ENCODE measurements at places on chromosomes 3 and 15. TPM values are rescaled to one million over a fixed set of nuclear protein-coding genes. Genes with fewer than 3 reads are reported as not detected.

CD96 gene
- 2.4 TPM for total RNA-seq

ANKRD63 gene
- 5.2 TPM for total RNA-seq

CX3CR1 gene
- 3.6 TPM for total RNA-seq

GOLGA6D gene
- not detected for total RNA-seq

PLSCR2 gene
- total RNA-seq = not detected

CSPG5 gene
- total RNA-seq = 5.0 TPM

ISLR gene
- total RNA-seq = 11.5 TPM

TMOD2 gene
- total RNA-seq = 12.4 TPM

HGD gene
- total RNA-seq = 0.89 TPM

MST1R gene
- 97.4 TPM for total RNA-seq

CMC1 gene
- total RNA-seq = 11.2 TPM

SPTBN5 gene
- total RNA-seq = 7.2 TPM

NMB gene
- total RNA-seq = 13.1 TPM

CAMK1 gene
- total RNA-seq = 24.8 TPM

CRYGS gene
- total RNA-seq = 2.9 TPM

RYR3 gene
- 0.34 TPM for total RNA-seq

KLHL6 gene
- 77.5 TPM for total RNA-seq

TRIM59 gene
- total RNA-seq = 3.2 TPM

CCR3 gene
- total RNA-seq = not detected

DNA sequence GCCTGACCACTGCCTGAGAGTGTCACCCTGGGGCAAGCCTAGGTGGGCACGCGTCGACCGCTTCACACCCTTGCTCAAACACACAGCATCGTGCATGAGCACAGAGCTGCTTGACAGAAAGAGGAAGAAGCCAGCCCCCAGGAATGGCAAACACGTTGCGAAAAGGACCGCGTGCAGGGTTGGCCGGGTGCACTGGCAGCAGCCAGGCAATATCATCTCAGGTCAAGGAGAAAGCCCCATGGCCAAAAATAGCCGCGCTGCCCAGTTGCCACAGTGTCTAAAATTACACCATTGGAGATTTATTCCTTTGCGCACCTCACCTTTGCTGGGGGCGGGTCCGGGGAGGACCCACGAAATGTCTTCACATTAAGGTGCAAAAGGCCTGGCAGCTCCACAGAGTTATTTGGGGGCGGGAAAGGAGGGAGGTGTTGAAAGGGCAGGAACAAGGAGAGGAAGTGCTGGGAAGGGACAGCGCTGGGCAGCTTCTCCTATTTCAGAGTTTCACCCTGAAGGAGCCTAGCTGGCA lies 44.7 kb upstream of the NR2F2 start:
- DNase-seq = no peak

DNA sequence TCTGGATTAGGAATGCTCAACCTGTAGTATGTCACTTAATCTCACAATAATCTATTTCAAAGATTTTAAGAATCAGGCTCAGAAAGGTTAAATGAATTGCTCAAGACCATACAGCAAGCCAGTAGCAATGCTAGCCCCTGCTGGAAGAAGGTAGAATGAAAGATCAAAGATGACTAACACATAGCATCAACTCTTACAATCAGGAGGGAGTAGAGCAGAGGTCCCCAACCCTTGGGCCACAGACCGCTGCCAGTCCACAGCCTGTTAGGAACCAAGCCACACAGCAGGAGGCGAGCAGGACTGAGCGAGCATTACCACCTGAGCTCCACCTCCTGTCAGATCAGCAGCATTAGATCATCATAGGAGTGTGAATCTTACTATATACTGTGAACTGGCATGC lies 15.5 kb upstream of the GATM start:
- no peak for DNase-seq

GRCh38 chr15:29074045-29074444 lies 188.3 kb downstream of the APBA2 start:
- no peak for DNase-seq

- DNase-seq = no peak
These were observed 17.8 kb upstream of the SCAMP5 start for GRCh38 chr15:74977599-74977998.

DNA sequence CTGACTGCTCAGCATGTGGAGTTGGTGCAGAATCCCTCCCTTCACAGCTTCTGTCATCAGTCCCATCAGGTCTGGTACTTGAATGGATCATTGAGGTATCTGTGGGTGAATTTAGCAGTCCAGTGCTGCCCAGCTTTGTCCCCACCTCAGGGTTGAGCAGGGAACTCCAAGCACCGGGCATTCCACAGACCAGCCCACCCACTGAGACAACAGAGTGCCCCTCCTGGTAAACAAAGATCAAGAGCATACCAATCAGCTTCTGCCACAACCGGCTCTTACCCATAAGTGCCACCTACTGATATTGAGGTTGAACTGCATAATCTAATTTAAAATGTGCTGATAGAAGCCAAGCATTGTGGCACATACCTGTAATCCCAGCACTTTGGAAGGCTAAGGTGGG lies 57.1 kb upstream of the FXR1 start:
- no peak for DNase-seq

GRCh38 chr3:187186801-187187421 lies 10.4 kb upstream of the RTP1 start:
- DNase-seq = peak; percentile 63

- peak; percentile 76 for DNase-seq
These were observed 1.9 kb downstream of the TBC1D2B start for GRCh38 chr15:78075490-78076230.

- DNase-seq = no peak
These were observed 5.0 kb upstream of the CCR9 start for GRCh38 chr3:45881078-45882022.

DNA sequence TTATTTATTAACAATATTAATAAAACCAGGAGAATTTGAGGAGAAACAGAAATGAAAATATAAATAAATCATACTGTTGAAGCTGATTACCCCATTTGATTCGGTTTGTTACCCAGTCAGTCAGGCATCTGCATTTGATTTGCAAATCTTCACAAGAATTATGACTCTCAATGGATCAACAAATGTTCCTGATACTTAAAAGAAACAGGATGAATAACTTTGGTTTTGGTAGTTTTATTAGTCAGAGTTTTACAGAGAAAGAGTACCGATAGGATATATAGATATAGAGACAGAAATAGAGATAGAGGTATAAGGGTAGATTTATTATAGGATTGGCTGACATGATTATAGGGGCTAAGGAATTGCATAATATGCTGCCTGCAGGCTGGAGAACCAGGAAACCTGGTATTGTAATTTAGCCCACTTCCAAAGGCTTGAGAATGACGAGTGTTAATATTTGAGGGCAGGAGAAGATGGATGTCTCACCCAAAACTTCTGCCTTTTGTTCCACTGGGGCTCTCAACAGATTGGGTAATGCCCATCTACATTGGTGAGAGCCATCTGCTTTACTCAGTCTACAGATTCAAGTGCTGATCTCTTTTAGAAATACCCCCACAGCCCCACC lies 241.6 kb upstream of the COL8A1 start:
- DNase-seq = no peak

DNA sequence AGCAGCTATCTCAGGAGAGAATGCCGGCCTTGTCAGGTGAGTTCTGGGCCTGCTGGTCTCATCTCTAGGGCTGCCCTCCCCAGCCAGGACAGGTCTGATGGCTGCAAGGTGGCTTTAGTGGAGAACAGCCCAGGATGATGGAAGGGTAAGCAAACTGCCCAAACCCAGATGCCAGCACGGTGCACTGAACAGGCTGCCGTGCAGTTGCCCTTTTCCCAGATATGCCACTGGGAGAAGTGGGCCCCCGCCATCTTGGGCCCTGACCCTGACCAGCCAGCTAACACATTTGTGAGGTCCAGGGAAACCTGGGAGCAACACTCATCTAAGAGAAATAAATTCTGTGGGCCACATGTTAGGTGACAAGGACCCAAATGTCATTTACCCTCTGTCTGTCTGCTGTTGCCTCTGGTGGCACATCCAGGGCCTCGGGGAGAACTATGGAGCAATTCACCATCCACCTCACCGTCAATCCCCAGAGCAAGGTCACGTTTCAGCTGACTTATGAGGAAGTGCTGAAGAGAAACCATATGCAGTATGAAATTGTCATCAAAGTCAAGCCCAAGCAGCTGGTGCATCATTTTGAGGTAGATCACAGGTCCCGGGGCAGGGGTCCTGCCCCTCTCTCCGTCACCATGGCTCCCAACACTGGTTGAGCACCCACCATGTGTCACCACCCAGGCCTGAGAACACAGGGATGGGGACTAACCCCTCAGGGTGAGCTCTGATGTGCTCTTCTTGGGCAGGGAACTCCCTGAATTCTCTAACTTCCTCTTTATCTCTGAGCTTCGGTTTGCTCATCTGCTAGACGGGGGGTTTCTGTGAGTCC lies 1.8 kb downstream of the ITIH1 start:
- peak; percentile 29 for DNase-seq

DNA sequence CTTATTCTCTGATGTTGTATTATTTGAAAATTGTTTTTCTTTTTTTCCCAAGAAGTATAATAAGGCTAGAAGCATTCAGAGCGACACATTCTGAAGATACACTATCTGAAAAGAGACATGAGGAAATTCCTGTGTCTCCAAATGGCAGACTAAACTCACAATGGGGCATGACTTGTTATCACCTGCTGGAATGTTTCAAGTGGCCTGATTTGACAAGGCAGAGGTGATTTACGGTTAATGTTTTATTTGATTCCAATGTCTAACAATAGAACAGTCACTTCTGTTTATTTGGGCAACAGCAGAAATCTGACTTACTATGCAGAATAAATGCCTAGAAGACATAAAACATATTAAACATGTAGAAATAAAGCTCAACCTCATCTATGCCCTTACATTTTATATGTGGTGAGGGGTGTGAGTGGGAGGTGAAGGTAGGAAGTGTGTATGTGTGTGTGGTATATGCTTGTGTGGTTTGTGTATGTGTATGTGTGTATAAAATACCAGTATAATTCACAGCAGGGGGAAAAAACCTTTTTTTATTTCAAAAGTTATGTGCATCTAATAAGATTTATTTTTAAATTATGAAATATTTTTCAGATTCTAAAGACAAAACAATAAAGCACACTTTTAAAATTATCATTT lies 1051.7 kb downstream of the ROBO2 start:
- no peak for DNase-seq

- DNase-seq = no peak
These were observed 74.8 kb downstream of the NR1I2 start for GRCh38 chr3:119856695-119857094.

GRCh38 chr3:195042743-195043606 lies 228.0 kb downstream of the XXYLT1 start:
- no peak for DNase-seq

DNA sequence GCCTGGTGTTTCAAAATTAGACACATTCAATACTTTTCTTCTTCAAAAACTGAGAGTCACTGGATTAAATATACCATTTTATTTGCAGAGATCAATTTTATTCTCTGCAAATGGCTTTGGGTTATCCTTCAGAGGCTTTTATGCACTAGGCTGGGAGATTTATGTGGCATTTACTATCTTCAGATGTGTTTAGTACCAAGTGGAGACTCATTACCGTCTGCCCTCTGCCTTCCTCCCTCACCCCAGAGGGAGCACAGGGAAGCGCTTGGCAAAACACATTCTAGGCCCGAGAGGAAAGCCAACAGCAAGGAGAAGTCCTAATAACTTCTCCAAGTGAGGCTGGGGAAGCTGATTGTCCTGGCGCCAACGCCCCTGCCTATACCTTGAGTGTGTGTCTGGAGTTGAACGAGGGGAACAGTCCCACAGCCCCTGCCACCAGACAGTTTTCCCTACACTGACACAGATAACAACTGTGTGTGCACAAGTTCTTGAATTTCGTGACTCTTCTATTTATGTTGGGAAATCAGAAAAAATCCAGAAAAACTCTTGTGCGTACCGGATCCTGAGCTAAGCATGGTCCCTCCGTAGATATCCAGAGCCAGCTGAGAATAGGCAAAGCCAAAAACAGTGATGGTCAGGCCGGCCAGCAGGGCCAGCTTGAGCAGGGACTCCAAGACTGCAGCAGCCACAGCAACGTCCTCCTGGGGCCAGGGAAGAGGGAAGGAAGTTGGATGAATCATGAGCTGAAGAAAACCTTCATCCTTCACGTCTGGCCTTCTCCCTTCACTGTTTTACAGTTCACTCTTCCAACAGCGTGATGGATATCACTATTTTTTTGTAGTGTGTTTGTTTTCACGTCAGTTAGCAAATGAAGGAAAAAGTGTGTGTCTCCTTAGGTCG lies 26.6 kb downstream of the RFT1 start:
- DNase-seq = no peak

GRCh38 chr3:43341788-43342187 lies 55.4 kb downstream of the SNRK start:
- no peak for DNase-seq

- no peak for DNase-seq
These were observed 272.5 kb upstream of the LYSMD4 start for GRCh38 chr15:100005715-100006114.

DNA sequence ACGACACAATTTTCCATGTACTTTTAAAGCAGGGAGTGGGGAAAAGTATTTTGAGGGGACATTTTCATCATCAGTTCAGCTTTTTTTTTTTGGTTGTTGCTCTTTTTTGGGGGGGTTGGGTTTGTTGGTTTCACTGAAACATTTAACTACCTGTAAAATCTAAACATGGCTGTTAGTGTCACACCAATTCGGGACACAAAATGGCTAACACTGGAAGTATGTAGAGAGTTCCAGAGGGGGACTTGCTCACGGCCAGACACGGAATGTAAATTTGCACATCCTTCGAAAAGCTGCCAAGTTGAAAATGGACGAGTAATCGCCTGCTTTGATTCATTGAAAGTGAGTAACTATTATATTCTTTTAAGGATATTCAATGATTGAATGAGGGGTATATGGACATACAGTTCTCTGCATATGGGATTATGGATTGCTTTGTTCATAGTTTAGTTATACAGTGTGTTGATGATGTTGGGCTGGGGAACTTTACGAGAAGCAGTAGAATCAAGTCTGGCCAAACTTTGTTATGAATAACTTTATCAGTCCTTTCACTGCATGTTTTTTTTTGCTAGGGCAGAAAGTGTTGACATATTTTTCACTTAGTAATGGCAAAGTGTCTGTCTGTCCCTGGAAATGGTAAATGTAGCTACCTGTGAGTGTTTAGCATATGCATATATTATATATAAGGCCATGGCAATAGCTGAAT lies 31.5 kb downstream of the MBNL1 start:
- no peak for DNase-seq

DNA sequence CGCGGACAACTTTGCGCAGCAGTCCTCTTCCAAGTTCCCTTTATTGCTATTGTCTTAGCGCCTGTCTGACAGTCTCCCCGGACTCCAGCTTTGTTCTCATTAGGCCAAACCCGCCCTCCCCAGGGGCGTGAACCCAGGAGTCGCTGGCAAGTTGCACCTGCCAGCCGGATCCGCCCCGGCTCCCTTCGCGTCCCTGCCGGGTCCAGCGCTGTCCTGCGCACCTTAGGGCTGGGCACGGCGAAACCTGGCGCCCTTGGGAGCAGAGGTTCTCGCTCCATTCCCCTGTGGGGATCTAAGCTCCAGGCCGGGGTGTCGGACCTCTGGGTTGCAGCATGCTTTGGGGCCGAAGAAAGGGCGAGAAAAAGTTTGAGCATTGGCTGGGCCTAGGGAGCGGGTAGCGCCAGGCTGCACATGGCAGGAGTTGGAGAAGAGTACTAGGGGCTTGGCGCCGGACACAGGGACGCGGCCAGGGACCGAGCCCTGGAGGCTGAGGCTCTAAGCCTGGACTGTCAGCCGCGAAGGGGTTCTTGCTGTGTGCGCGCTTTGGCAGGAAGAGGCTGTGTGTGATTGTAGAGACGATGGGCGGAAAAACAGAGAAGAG lies 335.1 kb upstream of the THRB start:
- peak; percentile 32 for DNase-seq

Measured in upper lobe of left lung (tissue), 6 donors.